CD4-positive, alpha-beta memory T cell (primary cell): ENCODE measurements at places on chromosomes 4 and X. TPM values are rescaled to one million over a fixed set of nuclear protein-coding genes. Genes with fewer than 3 reads are reported as not detected.

GRCh38 chr4:72076562-72076961, 44.8 kb downstream of the NPFFR2 start:
- no peaks in the 10 kb centered on the region for H3K36me3 ChIP-seq
- no peak for DNase-seq
- H3K4me1 ChIP-seq = no peaks in the 10 kb centered on the region
- no peak overlapping the region for H3K4me3 ChIP-seq
- no peak overlapping the region for H3K27ac ChIP-seq

GRCh38 chr4:133379681-133380438, 230.8 kb downstream of the PCDH10 start:
- no peaks in the 10 kb centered on the region for H3K27me3 ChIP-seq
- no peaks in the 10 kb centered on the region for H3K36me3 ChIP-seq
- no peak overlapping the region for H3K4me3 ChIP-seq
- no peak overlapping the region for H3K27ac ChIP-seq
- DNase-seq = no peak

DNA sequence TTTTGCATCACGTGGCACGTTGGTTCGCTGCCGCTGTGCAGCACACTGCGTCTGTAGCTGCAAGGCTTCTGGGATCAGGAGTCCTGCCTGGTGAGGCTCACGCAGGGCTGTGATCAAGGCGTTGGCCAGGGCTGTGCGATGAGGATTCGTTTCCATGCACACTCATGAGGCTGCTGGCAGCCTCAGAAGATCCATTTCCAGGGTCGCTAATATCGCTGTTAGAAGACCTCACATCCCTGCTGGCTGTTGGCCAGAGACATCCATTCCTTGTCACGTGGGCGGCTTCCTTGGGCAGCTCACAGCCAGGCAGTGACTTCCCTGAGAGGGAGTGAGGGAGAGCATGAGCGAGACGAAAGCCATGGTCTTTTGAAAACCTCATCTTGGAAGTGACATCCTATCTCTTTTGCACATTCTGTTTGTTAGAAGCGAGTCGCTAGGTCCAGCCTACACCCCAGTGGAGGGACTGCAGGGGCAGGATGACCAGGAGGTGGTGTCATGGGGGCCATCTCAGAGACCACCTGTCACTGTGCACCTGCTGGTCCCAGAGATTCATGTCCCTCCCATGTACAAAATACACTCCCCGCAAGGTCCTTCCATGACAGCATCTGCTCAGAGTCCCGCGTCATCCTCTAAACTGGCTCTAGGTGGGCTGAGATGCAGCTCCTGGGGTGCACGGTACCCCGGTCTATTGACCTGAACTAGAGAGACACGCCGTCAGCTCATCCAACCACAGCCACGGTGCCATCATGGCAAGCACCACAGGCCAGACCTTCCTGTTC, 12.2 kb downstream of the RGS12 start:
- H3K27me3 ChIP-seq = no peaks in the 10 kb centered on the region
- peaks cover 55% of the 10 kb centered on the region for H3K4me1 ChIP-seq
- DNase-seq = no peak
- no peak overlapping the region for H3K27ac ChIP-seq
- no peaks in the 10 kb centered on the region for H3K36me3 ChIP-seq

Gene NR3C2
- 46.0 TPM for total RNA-seq

- no peaks in the 10 kb centered on the region for H3K36me3 ChIP-seq
- peaks cover 73% of the 10 kb centered on the region for H3K4me1 ChIP-seq
- DNase-seq = no peak
- H3K27ac ChIP-seq = no peak overlapping the region
- H3K27me3 ChIP-seq = no peaks in the 10 kb centered on the region
Measured at GRCh38 chr4:87017580-87018342, 83.0 kb downstream of the AFF1 start.

DNA sequence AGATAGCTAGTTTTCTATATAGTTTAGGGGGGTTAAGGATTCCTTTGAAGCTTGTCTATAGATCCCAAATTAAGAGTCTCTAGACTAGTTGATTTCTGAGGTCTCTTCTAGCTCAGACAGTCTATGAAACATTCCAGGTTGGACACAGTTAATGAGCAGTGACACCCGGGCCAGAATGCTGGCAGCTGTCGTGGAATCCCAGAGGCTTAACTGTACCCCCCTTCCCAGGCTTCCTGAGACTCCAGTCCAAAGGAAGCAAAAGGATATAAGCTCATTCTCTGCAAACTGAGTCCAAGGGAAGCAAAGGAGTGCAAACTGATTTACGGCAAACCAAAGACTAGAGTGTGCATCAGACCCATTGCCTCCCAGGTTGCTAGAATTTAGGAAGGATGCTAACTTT, 62.9 kb downstream of the DCX start:
- DNase-seq = no peak
- no peaks in the 10 kb centered on the region for H3K4me1 ChIP-seq
- H3K27me3 ChIP-seq = no peaks in the 10 kb centered on the region
- no peak overlapping the region for H3K27ac ChIP-seq
- H3K36me3 ChIP-seq = no peaks in the 10 kb centered on the region
- H3K4me3 ChIP-seq = no peak overlapping the region

DNA sequence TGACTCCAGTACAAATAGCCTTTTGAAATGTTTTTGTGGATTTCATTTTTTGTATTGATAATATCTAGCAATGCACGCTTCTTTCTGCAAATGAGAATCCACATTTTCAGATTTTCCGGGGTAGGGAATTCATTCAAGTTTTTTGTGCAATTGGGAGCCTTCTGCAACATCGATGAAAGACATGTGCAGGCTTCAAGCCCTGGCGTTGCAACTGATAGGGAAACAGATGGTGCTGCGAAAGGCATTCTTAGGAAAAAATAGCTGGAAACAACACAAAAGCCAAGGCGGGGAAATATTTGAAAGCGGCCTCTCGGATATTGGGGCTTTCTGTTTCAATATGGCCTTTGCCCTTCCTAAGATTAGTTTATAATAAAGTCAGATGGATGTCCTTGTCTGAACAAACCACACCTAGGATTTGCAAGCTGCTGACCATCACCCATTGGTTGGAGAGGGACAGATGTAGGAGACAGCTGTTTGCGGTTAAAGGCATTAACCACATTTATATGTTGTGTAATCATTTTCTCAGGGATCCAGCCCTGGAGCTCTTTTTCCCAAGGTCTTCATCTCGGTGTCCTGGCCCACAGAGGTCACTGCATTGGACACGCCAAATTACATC, 136.5 kb downstream of the PRKX start:
- no peak overlapping the region for H3K4me3 ChIP-seq
- no peaks in the 10 kb centered on the region for H3K36me3 ChIP-seq
- no peak for DNase-seq
- H3K27me3 ChIP-seq = no peaks in the 10 kb centered on the region
- H3K27ac ChIP-seq = no peak overlapping the region

- H3K4me1 ChIP-seq = no peaks in the 10 kb centered on the region
- H3K36me3 ChIP-seq = no peaks in the 10 kb centered on the region
- DNase-seq = no peak
- no peaks in the 10 kb centered on the region for H3K27me3 ChIP-seq
Measured at GRCh38 chr4:169295822-169296221, 25.1 kb upstream of the SH3RF1 start.

Gene XAGE1B
- total RNA-seq = not detected
